ENCODE measurements at places on chromosomes 5 and 9.

DNA sequence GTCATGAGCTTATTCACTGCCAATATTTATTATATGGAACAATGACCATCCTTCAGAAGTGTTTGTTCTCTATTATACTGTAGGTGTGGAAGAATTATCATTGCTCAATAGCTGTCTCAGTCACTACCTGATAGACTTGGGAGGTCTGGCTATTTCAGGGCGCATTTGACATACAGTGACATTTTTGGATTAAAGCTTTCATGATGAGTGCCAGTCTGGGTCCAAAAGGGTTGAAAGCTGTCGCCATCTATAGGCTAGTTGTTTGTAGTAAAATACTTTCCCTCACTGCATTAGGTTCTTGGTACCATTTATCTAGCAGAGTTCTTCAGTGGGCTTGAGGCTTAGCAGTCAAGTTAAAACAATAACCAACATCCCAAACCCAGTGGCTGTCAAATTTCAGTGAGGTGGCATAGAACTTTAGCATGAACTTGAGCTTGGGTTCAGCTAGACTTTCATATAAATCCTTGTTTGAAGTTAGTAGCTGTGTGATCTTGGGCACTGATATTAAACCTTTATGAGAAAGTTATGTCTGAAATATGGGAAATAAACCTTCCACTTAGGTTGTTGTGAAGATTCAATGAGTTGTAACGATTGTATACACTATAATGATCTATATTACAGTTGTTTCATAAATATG, 110.5 kb upstream of the CDKN2B start:
- DNase-seq = no peak

DNA sequence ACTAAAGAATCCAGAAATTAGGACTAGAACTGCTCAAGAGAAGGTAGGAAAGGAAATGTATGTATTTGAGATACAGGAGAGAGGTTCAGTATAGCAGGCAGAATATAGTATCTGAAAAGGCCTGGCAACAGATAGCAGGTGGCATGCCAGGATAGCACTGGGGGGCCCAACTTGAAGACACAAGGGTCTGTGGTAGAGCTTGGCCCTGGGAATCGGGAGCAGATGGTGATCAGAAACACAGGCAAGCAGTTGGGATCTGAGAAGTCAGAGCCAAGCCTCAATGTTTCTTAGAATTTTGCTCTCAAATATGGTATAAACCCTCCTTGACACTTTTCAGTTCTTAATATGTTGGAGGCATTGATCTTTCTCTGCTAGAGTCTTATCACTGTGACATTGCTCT, 499.8 kb upstream of the CD180 start:
- no peak for DNase-seq

DNA sequence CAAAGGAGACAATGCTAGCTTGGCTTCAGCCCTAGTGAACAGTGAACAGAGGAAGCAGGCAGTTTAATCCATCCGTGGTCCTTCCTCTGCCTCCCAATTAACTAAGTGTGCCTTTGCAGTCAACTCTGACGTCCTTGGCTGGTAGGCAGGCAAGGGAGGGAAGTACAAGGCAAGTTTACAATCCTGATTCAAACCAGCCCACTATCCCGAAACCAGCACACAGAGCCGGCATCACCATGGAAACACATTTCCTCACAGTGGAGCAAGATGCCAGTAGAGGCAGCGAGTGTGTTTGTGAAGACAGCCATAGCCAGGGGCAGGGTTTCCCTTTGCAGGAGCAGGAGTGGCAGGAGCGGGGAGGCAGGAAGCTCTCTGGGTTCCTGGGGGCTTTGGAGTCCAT, 73.9 kb downstream of the GOLPH3 start:
- no peak for DNase-seq

- DNase-seq = no peak
Measured at GRCh38 chr5:16457451-16457850, 8.1 kb downstream of the ZNF622 start.

DNA sequence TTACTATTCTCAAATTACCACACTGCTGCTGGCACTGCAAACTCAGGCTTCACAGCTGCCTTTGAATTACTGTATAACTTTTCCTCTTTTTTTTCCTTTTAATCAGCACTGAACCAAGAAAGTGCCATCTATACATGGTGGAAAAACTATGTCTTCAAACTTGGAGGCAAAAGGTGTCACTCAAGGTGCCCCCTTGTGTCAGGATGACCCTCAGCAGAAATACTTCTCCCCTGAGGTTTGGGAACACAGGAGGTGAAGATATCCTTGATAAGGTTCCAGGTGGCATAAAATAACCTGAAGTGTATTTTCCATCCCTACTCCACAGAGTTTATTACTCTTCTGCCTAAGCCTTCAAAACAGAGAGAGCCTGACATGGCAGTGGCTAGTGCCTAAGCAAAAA, 14.5 kb downstream of the FRMD3 start:
- DNase-seq = no peak

DNA sequence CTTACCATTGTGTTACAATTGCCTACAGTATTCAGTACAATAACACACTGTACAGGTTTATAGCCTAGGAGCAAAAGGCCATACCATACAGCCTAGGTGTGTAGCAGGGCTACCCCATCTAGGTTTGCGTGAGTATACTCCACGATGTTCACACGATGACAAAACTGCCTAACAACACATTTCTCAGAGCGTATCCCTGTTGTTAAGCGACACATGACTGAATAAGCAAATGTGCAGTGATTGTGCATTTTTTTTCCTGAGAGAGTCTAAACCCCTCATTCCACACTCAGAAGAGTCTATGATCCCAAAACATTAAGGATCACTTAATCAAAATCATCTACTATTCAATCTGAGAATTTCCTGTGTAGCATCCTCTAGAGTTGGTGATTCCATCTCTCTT, 68.4 kb upstream of the GABRP start:
- no peak for DNase-seq

- no peak for DNase-seq
Measured at GRCh38 chr9:108903420-108904103, 30.4 kb downstream of the ELP1 start.

GRCh38 chr5:138884554-138884953, 9.4 kb upstream of the LRRTM2 start:
- DNase-seq = no peak

DNA sequence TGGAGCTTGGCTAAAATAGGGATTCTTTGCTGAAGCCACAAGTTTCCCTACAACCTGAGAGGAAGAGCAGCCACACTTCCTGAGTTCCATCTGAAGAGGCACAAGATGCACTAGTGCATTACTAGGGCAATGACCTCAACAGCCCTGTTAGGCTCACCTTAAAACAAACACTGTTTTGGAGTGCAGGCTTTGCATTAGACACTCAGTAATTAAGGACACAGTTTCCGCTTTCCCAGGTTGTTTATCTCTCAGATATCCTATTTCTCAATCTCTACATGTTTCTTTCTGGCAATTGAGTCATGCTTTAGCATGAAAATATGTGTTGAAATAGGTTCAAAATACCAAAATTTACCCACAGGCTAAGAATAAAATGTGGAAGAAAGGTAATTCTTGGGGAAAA, 34.2 kb downstream of the EMB start:
- no peak for DNase-seq

GRCh38 chr5:155064580-155064979, 51.0 kb downstream of the KIF4B start:
- no peak for DNase-seq

DNA sequence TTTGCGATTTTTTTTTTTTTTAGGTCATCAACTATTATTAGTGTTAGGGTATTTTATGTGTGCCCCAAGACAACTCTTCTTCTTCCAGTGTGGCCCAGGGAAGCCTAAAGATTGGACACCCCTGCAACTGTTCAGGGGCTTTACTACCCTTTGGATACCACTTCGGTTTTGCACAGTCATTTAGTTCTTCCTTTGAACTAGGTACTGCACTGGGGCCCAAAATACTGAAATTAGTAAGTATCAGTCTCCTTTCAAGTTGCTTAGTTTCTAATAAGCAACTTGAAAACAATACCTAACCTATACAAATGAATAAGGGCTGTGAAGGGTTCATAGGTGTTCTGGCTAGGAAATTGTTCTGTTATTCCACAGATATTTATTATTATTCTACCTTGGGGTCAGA, 45.3 kb downstream of the CWC27 start:
- DNase-seq = no peak

DNA sequence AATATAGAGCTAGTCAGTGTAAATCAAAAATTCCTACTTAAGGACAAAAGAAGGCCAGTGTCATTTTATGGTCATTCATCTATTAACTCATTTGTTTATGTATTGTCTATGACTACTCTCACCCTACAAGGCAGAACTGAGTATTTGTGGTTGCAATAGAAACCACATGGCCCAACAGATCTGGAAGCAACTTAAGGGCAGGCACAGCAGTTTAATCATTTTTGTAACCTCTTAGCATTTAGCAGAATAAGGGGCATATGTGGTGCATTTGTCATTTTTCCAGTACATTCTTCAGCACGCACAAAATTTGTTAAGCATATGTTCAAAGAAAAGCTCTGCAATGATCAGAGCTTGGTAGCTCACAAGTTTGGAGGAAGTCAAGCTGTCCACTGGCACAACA, 1.1 kb downstream of the FKBP15 start:
- DNase-seq = no peak

DNA sequence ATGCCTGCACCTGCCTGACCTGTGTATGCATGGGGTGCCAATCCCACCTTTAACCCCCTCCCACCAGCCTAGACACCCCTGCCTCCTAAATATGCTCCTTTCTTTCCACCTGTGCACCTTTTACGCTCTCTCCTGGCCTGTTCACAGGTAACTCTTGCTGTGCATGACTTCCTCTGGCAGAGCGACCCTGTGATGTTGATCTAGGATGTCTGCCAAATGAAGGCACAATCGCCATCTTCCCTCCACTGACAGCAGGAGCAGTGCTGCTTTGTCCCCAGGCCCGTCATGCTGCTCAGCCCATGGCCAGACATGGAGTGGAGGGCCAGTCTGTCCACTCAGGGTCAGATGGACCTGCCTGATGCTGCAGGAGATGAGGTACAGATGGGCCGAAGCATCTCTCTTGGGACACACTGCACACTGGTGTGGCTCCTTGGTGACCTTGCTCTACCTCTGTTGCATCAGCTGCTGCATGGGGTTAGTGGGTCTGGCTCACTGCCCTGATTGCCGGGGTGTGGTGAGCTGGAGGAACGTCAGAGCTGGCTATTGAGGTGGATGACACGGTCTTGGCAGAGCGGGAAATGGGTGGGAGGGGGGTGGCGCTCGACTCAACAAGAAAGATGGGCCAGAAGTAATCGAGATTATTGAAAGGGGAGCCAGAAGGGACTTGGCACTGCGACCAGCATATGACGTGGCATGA, 101.7 kb upstream of the PITX1 start:
- no peak for DNase-seq

DNA sequence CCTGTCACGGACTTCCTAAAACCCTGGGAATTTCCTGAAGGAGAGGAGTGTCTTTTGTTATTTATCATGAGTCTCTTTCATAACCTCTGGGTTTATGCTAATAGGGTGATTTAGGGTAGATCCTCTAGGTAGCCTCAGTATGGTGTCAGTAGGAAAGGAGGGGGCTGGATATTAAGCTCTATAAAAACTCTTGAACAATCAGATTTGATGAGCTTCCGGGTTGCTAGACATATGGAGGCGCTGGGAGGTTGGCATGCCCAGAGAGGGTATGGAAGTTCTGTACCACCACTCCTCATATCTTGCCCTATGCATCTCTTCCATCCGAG, 15.6 kb upstream of the PTBP3 start:
- no peak for DNase-seq

GRCh38 chr5:127186657-127187056, 103.9 kb upstream of the MEGF10 start:
- DNase-seq = no peak

- no peak for DNase-seq
Measured at GRCh38 chr9:14428781-14429230, 114.9 kb upstream of the NFIB start.

DNA sequence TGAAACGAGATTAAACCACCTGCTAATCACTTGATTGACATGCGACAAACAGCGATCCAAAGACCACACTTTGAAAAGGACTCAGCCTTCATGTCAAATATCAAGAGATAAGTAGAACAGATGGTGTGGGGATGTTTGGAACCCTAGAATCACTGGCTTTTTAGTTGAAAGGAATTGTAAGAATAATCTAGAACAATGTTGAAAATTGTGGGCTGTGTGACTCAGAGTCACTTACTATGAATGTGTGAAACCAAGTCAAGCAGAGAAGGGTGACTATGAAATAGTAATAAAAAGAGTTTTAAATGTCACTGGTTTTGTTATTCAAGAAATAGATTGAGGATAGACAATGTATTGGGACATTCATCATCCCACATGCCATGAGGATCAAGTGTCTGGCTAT, 14.1 kb upstream of the C1QTNF3 start:
- no peak for DNase-seq

DNA sequence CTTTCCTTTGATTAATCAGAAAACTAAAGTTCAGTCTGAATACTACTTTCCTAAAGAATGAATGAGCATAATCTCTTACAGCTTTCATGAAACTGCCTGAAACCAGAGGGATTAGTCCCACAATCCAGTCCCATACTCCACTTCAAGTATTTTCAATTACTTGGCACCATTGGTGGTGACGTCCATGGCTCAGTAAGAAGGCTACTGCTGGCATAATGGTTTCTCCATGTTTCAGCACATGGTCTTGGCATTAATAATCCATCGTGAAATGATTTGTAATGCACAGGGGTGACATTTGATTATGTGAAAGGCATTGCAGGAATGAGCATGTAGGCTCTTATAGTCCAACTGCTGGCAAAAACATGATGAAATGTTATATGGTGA, 23.4 kb downstream of the LIX1 start:
- DNase-seq = no peak

Data from cortex of kidney (tissue), 1 donor.